GM23248 (cell line): ENCODE measurements at places on chromosomes 3 and 15. TPM values are rescaled to one million over a fixed set of nuclear protein-coding genes. Genes with fewer than 3 reads are reported as not detected.

The SNTN gene
- total RNA-seq, result not detected in 2 replicates

The FES gene
- 3.5 and 7.5 TPM in 2 replicates for total RNA-seq

The ALS2CL gene
- total RNA-seq, result 3.1 and 3.4 TPM in 2 replicates

The VPS39 gene
- total RNA-seq, result 49.3 and 57.8 TPM in 2 replicates

The CCRL2 gene
- total RNA-seq, result not detected in 2 replicates

The TM4SF18 gene
- not detected in 2 replicates for total RNA-seq
